ENCODE measurements at places on chromosomes 12 and 14.

- no peak for DNase-seq
These were observed 189.4 kb downstream of the DPF3 start for GRCh38 chr14:72704502-72704901.

- no peak for DNase-seq
These were observed 227.9 kb downstream of the DACT1 start for GRCh38 chr14:58865514-58866281.

GRCh38 chr12:15157269-15157671 lies 63.9 kb downstream of the RERG start:
- DNase-seq = no peak

GRCh38 chr14:96062010-96062409 lies 22.8 kb downstream of the C14orf132 start:
- DNase-seq = no peak

DNA sequence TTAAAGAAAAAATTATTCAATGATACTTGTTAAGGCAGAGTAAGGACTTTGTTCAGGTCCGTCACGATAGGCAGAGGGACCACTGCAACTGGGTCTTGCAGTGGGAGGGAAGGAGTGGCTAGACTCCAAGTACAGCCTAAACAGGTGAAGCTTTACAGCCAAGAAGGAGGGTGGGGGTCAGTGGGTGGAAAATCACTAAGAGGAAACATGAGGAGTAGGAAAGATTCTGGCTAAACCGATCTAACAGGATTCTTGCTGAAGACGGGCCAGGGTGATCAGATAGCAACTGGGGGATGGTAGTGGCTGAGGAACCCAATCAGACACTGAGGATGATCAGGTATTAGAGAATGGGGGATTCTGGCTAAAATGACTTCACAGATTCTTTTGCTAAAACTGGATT lies 100.2 kb downstream of the TTC7B start:
- DNase-seq = no peak

DNA sequence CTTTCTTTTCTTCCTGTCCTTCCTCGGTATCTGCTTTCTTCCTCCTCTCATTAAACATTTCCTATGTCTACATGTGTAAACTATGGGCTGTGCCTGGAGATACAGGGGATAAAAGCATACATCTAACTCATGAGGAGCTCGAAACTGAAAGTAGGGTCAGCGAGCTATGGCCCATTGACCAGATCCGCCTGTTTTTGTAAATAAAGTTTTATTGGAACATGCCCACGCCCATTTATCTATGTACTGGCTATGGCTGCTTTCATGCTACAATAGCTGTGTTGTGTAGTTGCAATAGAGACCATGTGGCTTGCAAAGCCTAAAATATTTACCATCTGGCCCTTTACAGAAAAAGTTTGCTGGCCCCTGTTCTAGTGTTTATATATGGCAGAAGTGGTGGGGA lies 500.8 kb upstream of the GARIN6 start:
- DNase-seq = no peak

DNA sequence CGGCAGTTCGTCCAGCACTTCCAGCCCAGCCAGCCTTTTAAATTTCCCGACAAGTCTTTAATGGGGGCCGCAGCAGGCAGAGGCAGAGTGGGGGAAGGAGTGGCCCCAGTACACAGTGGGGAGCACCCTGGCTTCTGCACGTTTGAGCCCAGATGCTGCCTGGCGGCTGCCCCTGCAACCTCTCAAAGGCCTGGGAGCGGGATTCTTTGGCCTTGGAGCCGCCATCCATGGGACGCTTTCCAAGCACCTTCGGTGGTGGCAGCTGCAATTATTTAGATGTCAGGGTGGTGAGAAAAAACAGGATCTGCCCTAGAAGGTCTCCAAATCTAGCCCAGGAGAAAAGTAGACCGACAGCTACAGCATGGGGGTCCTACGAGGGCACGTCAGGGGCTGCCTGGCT lies 46.0 kb downstream of the FAM222A start:
- no peak for DNase-seq

DNA sequence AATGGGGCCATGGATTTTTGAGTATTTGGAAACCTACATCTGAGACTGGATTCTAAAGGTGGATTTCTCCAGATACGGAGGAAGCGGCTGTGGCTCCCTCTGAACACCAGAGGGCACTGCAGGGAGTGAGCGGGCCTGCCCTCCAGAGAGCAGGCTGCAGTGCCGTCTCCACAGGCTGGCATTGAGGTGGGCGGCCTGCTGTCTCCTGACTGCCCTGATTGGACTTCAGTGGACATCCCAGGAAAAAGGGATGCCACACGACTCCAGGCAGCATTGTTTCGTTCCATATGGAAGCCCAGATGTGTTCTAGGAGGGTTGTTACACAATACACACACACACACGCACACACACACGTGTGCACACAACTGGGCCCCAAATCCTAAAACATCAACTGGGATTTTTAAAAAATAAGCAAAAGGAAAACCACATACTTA lies 20.9 kb upstream of the ANO2 start:
- DNase-seq = no peak

DNA sequence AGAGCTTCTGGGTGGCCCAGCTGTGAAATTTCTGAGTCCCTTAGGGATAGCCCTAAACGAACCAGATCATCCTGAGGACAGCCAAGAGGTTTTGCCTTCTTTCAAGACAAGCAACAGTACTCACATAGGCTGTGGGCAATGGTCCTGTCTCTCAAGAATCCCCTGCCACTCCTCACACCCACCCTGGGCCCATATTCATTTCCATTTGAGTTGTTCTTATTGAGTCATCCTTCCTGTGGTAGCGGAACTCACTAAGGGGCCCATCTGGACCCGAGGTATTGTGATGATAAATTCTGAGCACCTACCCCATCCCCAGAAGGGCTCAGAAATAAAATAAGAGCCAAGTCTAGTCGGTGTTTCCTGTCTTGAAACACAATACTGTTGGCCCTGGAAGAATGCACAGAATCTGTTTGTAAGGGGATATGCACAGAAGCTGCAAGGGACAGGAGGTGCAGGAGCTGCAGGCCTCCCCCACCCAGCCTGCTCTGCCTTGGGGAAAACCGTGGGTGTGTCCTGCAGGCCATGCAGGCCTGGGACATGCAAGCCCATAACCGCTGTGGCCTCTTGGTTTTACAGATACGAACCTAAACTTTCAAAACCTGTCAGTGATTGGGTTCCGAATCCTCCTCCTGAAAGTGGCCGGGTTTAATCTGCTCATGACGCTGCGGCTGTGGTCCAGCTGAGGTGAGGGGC lies 38.9 kb downstream of the DAD1 start:
- no peak for DNase-seq

GRCh38 chr14:29944091-29944490 lies 16.4 kb upstream of the PRKD1 start:
- no peak for DNase-seq

Measured in naive thymus-derived CD8-positive, alpha-beta T cell (primary cell).